ENCODE measurements at places on chromosomes 7 and 10.

- DNase-seq, result no peak
Observed at GRCh38 chr10:3010816-3011460, 56.4 kb upstream of the PFKP start.

DNA sequence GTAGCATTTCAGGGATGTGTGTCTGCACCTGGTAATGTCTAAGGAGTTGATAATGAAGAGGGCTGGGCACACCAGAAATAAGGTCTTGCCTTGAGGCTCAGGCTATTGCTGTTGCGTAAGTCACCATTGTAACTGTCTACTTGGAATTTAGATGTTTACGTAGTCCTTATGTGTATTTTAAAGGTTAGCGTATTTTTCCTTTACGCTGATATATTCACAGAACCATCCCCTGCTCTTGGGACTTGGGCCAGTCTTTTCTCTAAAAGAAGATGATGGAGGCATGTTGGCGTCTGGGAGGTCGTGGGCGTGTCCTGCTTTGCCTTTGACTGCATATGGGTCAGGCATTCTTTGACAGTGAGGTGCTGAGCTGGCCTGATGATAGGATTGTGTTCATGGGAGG lies 14.7 kb downstream of the WDR37 start:
- DNase-seq, result no peak

DNA sequence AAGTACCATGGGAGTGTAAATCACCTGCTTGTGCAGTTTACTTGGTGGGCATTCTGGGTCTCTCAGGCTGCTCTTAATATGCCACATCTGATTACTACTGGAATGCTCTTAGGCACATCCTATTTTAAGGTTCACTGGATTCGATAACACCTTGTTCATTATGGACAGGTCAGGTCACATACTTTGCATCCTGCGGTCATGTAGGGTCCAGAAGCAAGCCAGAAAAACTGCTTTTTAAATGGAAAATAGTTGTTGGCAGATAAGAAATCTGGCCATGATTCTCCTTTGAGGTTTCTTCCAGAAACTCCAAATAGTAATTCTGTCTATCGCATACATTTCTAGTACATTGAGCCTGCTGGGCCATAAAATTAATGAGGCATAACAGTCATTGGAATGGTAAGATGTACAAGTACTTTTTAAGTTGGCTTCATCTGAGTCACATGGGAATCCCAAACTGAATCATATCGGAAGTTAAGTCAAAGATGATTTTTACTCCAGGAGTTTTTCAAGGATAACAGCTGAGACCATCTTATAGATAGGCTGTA lies 371.9 kb downstream of the LRRTM3 start:
- no peak for DNase-seq

DNA sequence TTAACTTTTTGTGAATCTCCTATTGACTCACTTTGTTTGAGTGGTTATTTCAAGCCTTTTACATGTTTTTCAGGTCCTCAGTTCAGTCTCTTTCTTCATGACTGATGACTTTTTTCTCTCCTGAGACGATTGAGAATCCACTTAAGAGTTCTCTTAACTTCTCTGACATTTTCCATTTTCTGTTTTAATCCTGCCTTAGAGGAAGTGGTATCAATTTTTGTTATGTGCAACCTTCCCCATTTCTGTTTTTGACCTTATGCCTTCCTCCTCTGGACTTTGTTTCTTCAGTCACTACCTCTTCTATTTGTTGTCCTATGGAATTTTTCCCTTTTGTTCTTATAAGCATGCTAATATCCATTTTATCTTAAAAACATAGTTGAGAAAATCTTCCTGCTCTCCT lies 2.4 kb downstream of the PSMC2 start:
- no peak for DNase-seq

DNA sequence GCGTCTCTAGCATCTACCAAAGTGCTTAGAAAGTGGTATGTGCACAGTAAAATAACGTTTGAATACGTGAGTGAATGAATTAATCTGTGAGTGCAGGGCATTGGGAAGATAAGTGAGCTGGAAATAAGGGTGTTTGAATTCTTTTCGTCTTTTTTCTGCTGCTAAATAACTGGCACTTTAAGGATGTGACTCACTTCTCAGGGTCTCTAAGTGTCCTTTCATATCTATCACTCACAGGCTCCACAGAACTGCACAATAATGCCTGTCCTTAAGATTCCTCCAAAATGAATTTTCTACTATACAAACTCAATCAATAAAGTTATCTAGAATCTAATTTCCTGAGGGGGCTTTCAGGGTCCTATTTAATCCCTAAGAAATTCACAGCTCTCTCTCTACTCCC lies 3.2 kb upstream of the DGKB start:
- DNase-seq, result no peak

- no peak for DNase-seq
Observed at GRCh38 chr7:30331338-30331737, 46.9 kb downstream of the ZNRF2 start.

- no peak for DNase-seq
Observed at GRCh38 chr10:93894516-93895378, 969 bp downstream of the SLC35G1 start.

- DNase-seq, result no peak
Observed at GRCh38 chr10:1153805-1154351, 97.7 kb downstream of the WDR37 start.

- no peak for DNase-seq
Observed at GRCh38 chr7:34900891-34901513, 136.3 kb downstream of the DPY19L1 start.

DNA sequence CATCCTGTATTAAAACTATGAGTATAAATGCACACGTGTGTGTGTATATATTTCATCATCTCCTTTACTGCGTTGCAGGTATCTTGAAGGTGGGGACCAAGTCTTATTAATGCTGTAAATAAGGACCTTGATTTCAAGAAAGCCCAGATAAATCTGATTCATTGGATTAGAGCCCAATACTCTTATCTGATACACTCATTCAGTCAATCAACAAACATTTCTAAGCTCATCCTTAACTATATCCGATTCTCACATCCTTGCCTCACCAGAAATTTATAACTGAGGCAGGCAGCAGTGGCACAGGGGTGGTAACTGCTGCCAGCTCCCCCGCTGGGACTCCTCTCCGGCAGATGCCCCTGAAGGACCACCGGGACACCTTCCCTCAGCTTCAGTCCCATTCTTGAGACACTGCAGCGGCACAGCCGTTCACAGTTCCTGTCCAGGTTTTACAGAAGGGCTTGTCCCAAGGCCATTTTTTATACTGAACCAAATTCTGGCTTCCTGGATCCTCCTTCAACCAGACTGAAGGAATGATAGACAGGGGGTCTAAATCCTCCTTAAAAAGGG lies 54.0 kb downstream of the BRI3 start:
- DNase-seq, result no peak

DNA sequence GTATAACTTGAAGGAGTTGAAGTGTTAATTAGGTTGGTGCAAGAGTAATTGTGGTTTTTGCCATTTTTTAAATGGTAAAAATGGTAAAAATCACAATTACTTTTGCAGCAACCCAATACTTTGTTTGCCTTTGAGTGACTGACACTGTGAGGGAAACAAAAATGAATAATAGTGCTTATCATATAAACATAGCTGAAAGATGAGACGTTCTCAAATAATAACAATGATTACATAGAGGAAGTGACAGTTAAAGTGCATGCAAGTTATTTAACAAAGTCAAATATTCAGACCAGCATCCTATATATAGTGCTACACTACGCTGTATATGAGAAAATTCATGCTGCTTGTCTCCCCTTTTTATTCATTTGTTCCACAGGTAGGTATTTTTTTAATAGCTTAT lies 4.7 kb upstream of the HBP1 start:
- no peak for DNase-seq

GRCh38 chr10:62616885-62617590 lies 187.5 kb upstream of the ADO start:
- no peak for DNase-seq
